ENCODE measurements at places on chromosomes 13 and 19.

- no peak for DNase-seq
Observed at GRCh38 chr19:48502350-48503018, 9.2 kb downstream of the LMTK3 start.

DNA sequence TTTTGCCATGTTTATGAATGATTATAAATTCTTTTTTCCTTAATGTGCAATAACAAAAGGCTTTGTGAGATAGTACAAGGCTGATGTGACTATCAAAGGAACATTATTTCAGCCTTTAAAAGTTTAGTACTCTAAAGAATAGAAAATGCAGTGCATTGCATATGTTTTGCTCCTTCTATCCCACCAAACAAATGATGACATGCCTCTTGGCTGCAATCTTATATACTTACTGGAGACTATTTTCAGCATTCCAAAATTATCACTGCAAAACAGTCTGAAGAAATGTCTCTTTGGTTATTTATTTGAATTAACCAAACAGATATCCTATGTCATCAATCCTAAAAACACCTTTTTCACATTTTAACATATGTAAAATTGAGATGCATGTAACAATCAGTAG is 776.5 kb upstream of the SPRY2 start:
- no peak for DNase-seq

DNA sequence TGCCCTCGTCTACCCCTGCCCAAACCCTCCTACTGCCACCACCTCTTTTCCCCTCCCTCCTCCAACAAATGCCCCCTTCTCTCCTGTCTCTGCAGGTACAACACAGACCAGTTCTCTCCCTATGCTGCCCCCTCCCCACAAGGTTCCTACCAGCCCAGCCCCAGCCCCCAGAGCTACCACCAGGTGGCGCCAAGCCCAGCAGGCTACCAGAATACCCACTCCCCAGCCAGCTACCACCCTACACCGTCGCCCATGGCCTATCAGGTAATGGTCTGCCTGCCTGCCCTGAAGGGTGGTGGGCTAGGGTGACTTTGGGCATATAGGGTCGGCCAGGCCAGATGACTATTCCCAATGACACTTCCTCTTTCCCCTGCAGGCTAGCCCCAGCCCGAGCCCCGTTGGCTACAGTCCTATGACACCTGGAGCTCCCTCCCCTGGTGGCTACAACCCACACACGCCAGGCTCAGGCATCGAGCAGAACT is 6.5 kb upstream of the TIMM50 start:
- DNase-seq: peak; percentile 79

DNA sequence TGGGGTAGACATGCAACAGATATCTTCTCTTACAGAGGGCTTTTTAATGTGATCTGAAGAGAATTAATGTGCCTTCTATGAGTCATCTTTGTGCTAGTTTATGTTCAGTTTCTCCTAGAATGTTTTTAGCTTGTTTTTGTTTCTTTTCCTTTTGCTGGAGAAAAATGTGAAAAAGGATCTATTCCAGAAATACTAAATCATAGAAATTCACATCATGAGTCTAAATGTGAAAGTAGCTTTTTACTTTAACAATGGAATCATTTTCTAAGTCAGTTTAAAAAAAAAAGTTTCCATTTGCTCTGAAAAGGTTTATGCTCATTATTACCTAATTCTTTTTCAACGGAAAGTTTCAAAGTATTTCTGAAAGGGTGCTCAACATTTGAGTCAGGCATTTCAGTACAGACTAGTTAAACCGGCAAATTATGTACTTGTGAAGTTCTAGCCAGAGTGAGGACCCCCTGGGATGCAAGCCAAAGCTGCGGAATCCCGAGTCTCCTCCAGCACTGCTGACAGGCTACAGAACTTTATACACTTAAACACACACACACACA is 72.9 kb downstream of the SPATA13 start:
- no peak for DNase-seq

DNA sequence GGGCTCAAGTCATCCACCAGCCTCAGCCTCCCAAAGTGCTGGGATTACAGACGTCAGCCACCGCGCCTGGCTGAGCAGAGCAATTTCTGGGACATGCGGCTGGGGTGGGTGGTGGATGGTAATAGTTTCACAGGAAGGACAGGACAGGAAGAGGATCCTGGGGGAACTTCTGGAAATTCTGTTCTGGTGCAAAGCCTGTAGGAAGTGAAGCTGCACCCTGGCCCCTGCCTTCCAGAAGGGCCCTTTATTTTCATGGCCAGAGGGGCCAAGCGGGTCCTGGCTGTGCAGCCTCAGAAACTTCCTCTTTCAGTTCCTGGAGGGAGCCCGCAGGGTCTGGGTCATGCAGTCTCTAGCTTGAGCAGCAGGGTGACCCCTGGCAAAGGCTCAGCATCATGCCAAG is 15.7 kb downstream of the FEM1A start:
- DNase-seq: no peak

DNA sequence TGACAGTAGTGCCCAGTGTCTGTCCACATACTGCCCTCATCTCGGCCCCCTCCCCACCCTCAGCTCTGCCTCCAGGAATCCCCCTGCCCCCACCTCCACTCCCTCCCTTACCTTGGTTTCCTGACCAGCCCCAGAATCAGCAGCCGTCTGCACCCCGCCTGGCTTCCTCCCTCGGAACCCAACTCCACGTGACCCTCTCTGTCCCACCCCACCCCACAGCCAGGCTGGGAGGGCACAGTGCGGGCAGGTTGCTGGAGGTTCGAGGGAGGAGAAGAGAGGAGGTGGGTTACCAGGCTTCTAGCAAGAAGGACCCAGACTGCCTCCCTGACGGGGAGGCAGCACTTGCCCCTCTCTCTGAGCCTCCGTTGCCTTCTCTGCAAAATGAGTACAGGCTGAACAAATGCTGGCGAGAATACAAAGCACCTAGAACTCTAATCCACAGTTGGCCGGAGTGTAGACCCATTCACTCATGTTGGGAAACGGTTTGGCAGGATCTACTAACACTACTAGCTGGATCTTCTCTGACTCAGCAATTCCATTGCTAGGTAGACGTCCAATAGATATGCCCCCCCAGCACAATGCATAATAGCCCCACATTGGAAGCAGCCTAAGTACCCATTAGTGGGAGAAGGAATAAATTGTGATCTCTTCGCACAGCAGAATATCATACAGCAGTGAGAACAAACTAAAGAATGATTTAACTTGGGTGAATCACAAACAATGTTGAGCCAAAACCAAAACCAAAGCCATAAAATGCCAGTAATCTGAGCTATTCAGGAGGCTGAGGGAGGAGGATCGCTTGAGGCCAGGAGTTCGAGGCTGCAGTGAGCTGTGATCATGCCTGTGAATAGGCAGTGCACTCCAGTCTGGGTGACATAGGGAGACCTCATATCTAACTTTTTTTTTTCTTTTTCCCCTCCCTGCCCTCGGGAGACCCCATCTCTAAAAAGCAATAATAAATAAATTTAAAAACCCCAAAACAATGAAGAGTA is at the start of gene RASAL3:
RASAL3 (minus strand) TSS at position 151 of the 992 bp plus-strand sequence. CDS start 186 bp downstream, outside the sequence.
- peak; percentile 75 for DNase-seq

GRCh38 chr19:17296273-17296672 is 7.0 kb downstream of the ABHD8 start:
- DNase-seq: no peak

DNA sequence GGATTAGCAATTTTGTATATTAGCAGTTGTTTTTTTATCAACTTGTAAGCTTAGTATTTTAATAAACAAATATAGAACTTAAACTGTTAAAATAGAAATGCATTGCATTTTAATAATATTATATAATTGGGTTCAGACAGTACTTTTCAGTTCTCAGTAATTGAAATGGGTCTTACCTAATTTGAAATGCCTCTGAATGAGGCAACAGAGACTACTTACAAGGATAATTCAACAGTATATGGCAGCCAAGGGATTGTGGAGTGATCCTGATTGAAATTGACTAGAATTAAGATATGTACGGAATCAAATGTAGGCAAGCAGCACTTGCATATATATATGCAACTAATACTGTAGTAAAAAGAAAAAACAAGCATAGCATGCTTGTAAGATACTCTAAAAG is 1503.9 kb upstream of the MIR17HG start:
- DNase-seq: no peak

GRCh38 chr19:13814550-13814949 is 19.3 kb downstream of the ZSWIM4 start:
- DNase-seq: no peak

GRCh38 chr19:58468216-58468839 is 1.4 kb downstream of the ZNF324 start:
- DNase-seq: no peak

GRCh38 chr13:38697628-38698333 is 10.9 kb downstream of the FREM2 start:
- no peak for DNase-seq

DNA sequence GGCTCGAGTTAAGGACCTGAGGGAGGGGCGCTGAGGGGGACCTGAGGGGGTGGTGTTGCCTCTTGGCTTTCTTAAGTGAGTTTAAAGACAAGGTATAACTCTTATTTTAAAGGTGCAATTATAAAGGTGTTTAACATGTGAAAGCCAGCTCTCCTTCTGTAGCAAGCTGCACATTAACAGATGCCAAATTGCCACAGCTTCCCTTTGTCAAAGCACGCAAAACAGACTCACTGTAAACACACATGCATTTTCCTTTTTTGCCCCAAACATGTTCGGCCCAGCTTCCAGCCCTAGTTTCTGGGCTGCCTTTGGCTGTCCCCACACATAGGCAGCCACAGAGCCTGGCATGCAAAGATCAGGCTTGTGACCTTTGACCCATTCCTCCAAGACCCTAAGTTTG is 111.9 kb downstream of the SLC7A1 start:
- no peak for DNase-seq

DNA sequence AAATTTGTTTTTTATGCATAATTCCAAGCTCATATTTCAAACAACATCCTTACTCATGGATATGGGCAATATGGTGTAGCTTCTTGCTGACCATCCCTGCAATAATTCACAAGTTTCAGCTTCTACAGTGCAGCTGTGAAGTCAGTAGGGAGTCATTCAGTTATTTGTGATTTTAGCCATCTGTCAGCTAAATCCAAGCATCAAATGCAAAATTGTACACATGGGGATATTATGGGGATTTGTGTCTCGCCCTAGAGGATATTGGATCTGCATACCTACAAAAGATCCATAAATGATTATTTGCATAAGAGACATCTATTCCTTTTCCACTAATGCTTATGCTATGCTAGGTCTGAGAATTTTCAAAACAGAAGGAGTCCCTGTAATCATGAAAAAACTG is 217.9 kb upstream of the SLITRK5 start:
- DNase-seq: no peak

GRCh38 chr13:110425444-110425780 is 118.3 kb downstream of the COL4A2 start:
- DNase-seq: no peak

DNA sequence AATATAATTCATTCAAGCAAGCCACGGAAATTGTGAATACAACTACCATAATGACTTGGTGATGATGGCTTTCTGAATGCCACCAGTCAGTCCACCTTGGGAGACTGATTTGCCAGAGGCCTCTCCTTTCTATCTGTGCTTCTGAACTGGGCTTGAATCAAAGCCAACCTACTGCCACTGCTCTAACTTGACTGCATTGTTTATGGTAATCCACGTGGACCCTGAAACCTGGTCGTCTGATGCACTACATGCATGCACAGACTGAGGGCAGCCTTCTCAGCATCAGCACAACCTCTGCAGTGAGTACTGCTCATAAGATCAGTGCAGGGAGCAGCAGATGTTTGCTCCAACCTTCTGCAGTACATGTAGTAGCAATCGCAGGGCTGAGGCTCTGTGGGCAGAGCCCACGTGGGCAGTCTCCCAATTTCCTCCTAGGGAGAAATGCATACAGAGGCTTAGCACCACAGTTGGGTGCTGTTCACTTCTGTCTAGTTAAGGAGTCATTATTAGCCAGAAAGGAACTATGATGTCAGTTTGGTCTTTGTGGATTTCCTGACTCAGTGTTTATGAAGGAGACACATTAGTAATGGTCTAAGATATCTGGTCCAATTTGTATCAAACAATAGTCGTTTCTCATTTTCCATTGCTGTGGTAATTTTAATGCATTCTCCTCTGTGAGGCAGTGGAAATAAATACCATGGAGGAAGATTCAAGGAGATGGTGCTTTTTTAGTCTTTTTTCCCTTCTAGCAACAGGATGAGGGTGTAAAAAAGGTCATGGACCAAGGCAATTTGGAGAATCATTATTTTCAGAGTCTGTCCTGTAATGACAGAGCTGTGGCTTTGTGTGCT is 82.5 kb downstream of the AKAP11 start:
- DNase-seq: peak; percentile 34

DNA sequence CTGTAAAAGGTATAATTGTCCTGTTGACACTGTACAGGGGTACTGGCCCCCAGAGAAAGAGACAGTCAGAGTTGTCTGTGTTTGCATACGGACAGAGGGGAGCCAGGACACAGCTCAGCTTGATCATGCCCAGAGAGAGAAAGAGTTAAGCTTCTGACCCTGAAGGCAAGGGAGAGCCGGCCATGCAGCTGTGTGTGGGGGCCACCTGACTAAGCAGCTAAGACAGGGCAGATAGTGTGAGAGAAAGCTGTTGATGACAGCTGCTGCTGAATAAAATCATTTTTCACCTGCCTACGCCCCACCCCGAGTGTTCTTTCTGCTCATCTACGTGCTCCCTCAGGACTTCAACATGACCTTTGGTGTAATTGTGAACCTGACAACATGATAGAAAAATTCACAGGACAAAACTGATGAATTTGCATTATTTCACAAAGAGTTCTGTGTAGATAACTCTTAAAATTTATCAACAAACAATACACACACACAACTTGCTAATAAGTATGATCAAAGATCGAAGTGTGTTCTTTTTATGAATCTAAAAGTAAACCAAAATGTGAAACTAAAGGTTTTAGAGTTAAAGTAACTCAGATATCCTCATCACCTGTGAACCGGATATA is 1294.3 kb upstream of the ATXN8OS start:
- no peak for DNase-seq

DNA sequence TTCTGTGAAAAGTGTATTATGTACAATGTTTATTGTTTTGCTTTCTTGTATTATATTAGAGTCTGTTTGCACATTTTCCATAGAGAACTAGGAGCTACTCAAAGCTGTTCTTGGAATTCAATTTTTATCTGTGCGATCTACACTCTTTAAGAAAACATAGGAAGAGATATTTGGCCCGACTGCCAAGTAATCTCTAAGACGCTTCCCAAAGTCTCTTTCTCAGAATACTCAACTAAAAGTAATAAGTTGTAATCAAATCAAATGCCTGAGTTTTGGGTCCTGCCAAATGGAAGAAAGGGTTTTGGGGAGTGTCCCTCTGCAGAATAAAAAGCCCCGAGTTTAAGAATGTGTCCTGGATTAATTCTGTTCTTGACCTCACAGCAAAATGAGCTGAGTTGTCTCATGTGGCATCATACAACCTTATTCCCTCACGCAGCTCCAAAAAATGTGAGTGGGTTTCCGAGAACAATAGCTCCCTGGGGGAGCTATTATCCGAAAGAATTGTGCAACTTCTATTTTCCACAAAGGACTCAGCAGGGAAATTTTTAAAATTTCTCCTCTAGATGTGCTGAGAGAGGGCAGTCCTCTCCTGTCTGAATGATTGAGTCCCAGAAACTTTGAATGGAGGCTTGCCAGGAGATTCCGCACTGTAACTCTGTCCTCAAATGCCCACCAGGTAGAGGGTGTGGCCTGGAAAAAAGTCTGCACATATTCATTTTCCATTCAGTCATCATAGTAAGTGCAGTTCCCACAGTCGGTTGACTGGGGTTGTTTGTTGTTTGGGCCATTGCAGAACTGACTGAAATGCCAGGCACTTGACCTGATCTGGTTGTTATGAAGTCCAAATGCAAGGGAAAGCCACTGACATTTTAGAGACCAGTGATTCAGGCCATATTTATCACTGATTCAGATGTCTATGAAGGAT is 280.0 kb upstream of the SOX21 start:
- no peak for DNase-seq

All from GM13976 (cell line).